ENCODE measurements at places on chromosomes 1 and 21. TPM values are rescaled to one million over a fixed set of nuclear protein-coding genes. Genes with fewer than 3 reads are reported as not detected.

The RHD gene
- total RNA-seq, result not detected

The SESN2 gene
- 5.9 TPM for total RNA-seq

The GIPC2 gene
- total RNA-seq, result 0.29 TPM

The FCRL6 gene
- total RNA-seq, result not detected

The PPP1R12B gene
- total RNA-seq, result 8.4 TPM

The HSD3B1 gene
- not detected for total RNA-seq

The HENMT1 gene
- not detected for total RNA-seq

The PTGFR gene
- 1.8 TPM for total RNA-seq

The PRAMEF2 gene
- total RNA-seq, result not detected

The CSF3R gene
- total RNA-seq, result not detected

The CYP4X1 gene
- 0.77 TPM for total RNA-seq

The CA14 gene
- not detected for total RNA-seq

The IRF2BP2 gene
- 50.6 TPM for total RNA-seq

The PTAFR gene
- total RNA-seq, result 0.89 TPM

The TMEM52 gene
- total RNA-seq, result 0.33 TPM

The HFM1 gene
- total RNA-seq, result 2.0 TPM

The UROD gene
- 90.6 TPM for total RNA-seq

The CDA gene
- total RNA-seq, result not detected

The DDR2 gene
- 23.9 TPM for total RNA-seq

The PLA2G2A gene
- not detected for total RNA-seq

The PADI2 gene
- 0.89 TPM for total RNA-seq

The F13B gene
- not detected for total RNA-seq

The C1orf56 gene
- 2.4 TPM for total RNA-seq

The SVBP gene
- 28.2 TPM for total RNA-seq

The C1orf105 gene
- total RNA-seq, result not detected

The ADAM30 gene
- total RNA-seq, result not detected

The TRIM58 gene
- 33.5 TPM for total RNA-seq

The ZNF684 gene
- 8.6 TPM for total RNA-seq

The SASS6 gene
- 27.5 TPM for total RNA-seq

The GPN2 gene
- total RNA-seq, result 13.3 TPM

The VANGL2 gene
- 1.9 TPM for total RNA-seq

The FCRL4 gene
- total RNA-seq, result not detected

The ZSCAN20 gene
- total RNA-seq, result 9.1 TPM

The PTGS2 gene
- total RNA-seq, result 8.7 TPM

The AUNIP gene
- total RNA-seq, result 9.4 TPM

The ADAMTS1 gene
- total RNA-seq, result 35.2 TPM

The DDX20 gene
- total RNA-seq, result 64.6 TPM

The NECTIN4 gene
- not detected for total RNA-seq

The BMP8B gene
- total RNA-seq, result 0.51 TPM

The IL19 gene
- total RNA-seq, result not detected

The AMIGO1 gene
- 3.7 TPM for total RNA-seq

The CEP350 gene
- 40.6 TPM for total RNA-seq

The LHX8 gene
- 0.46 TPM for total RNA-seq

The EDEM3 gene
- 35.7 TPM for total RNA-seq

The RAB3B gene
- 2.2 TPM for total RNA-seq

The HNRNPR gene
- total RNA-seq, result 196 TPM

The AMY1C gene
- not detected for total RNA-seq

The DIRAS3 gene
- 67.9 TPM for total RNA-seq

The C1QTNF12 gene
- not detected for total RNA-seq

The TNFSF4 gene
- 2.7 TPM for total RNA-seq

The OR10J1 gene
- total RNA-seq, result not detected

The GBP6 gene
- total RNA-seq, result 0.11 TPM

The ACTN2 gene
- total RNA-seq, result 0.34 TPM

The PAPPA2 gene
- total RNA-seq, result not detected

The C8B gene
- total RNA-seq, result not detected

The ARHGAP30 gene
- total RNA-seq, result not detected

The AMY1B gene
- total RNA-seq, result not detected

The ZBTB37 gene
- total RNA-seq, result 3.5 TPM

The HS2ST1 gene
- total RNA-seq, result 17.8 TPM

All from Daoy (cell line).